ENCODE measurements at places on chromosomes 11 and 22.
A peak's percentile ranks its signal among the peaks of the same experiment; 100 is the strongest.

DNA sequence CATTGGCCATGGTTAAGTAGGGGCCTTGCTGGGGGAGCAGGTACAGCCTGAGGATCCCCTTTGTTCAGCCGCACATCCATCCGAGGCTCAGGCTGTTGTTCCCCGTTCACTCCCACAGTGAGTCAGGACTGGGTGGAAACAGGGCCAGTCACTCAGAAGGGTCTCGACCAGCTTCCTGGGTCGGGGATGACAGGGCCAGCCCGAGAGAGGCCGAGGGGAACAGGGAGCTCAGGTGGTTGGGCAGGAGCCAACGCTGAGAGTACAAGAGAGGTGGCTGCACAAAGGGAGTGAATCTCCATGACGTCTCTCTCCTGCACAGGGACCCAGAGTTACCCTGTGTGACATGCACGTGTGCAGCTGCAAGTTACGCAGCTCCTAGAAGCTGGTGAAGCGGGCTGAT is 97.2 kb upstream of the SHANK2 start:
- no peak for ATAC-seq

DNA sequence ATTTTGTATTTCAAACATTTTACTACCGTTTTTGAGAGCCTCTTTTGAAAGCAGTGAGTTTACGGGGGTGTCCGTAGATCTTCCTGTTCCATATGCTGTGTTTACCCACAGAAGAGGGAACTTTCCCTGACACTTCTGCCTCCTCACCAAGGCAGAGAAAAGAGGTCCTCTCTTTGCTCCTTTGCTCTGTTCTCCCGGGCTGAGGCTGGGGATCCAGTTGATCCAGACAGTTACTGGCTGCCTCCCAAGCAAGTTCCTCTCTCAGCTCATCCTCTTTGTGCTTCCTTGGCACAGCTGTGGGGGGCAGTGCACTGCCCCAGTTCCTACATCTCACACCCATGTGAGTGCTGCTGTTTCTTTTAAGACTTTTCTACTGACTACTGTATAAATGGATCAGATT is 813.7 kb downstream of the NTM start:
- no peak for ATAC-seq

- no peak for ATAC-seq
These were observed 69.7 kb upstream of the PRDM11 start for GRCh38 chr11:45076761-45077160.

DNA sequence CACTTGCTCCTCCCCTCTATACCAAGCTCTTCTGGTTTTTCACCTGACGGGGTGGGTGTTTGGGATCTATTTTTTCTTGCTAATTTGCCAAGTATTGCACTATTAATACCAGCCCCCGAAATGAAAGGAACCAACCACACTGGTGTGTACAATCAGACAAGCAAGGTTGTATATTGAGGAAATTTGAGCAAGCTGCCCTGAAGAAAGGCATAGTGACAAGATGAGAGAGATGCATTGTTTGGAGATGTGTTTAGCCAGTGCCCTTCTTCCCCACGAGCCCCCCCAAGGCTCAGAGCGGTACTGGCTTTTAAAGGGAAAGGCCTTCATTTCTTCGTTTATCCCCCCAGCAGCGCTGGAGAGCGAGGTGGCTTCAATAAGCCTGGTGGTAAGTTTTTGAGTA is 15.2 kb upstream of the GAS2L1 start:
- peak; percentile 17 for ATAC-seq

DNA sequence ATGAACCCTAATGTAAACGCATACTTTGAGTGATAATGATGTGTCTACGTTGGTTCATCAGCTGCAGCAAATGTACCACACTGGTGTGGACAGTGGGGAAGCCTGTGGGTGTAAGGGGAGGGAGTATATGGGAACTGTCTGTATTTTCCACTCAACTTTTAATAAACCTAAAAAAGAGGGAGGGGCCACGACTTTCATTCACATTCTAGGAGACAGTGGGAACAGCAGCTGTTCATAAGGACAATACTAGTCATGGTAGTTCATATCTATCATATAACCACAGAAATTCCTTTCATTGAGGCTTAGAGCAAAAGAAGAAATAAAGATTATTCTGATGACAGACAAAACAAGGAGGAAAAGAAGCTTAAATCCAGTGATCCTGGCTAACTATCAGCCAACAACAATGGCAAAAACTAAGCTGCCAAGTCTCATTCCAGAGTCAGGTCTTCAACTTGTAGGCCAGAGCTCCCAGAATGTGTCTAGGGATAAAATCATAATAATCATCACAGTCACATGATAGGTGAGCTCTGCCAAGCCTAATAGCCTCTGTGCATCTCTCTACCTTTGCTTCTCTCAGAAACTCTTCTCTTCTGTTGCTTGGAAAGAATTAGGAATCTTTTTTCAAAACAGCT is 59.4 kb upstream of the CHRM4 start:
- ATAC-seq = peak; percentile 63

- peak; percentile 35 for ATAC-seq
These were observed 407.8 kb downstream of the ETS1 start for GRCh38 chr11:128179512-128179911.

- ATAC-seq = no peak
These were observed 20.2 kb upstream of the FEZ1 start for GRCh38 chr11:125516245-125516644.

DNA sequence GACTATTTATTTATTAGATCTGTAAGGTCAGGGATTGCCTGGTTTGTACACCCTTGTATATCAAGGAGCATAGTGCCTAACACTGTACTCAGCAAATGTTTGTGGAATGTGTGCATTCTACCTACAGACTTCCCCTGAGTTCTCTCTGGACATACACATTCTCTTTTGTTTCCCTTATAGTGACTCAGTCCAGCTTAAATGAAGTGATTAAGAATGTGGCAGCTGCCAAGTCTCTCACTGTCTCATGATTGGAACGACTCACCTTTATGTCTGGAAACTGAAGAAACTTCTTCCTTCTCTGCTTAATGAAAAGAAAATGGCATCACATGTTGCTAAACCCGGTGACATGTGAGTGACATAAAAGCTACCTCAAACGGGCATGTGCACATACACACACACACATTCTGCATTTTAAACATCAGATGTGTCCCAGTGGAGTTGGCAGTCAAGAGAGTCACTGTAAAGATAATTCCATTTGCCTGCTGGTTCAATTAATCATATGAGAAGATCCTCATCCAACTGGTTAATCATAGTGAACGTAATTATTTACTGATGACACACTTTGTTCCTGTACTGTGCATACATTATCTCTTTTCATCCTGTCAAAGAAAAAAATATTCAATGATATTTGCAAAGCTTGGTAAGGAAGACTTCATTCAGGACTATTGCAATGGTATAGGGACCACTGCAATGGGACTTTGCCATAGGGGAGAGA is 42.8 kb downstream of the GLYAT start:
- ATAC-seq = no peak

GRCh38 chr22:50204571-50204970 is 3.8 kb downstream of the SELENOO start:
- ATAC-seq = no peak

GRCh38 chr11:122365610-122366360 is 249.8 kb upstream of the BLID start:
- no peak for ATAC-seq

DNA sequence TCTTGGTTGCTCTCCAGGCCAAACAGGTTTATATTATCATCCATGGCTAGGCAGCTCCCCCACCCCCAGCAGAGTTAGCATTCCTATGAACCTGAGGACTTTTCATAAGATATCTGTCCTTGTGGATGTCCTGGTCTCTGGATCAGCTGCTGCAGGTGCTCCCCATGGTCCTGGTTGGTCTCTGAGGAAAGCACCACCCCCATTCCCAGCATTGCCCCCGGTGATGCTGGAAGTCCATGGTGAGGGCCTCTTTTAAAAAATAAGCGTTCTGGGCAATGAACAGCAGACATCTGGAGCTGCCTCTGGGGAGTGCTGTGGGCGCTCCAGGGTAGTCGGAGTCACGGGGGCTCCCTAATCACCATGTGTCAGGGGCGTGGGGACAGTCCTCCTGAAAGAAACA is 26.6 kb downstream of the DKK3 start:
- ATAC-seq = no peak

DNA sequence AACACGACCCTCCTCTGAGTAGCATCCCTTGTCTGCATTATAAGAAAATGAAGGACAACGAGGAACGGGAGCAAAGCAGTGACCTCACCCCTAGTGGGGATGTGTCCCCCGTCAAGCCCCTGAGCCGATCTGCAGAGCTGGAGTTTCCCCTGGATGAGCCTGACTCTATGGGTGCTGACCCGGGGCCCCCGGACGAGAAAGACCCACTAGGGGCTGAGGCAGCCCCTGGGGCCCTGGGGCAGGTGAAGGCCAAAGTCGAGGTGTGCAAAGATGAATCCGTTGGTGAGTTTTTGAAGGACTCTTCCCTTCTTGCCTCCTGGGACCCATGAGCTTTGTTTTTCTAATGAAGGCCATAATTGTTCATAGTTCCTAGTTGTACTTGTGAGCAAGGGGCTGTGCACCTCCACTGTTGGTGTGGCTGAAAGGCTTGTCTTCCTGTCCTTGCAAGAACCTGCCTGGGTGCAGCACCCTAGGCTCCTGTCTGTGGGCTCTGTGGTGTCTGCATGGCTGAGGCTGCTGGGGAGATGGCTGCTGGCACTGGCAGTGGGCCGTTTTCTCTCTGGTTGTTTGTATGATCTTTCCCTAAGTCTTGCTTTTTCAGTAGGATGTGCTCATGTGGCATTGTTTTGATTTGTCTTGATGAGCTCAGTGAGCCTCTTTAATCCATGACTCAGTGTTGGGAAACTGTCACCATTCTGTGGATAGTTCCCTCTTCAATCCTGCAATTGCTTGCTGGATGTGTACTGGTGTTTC is 10.1 kb downstream of the DGCR8 start:
- no peak for ATAC-seq

DNA sequence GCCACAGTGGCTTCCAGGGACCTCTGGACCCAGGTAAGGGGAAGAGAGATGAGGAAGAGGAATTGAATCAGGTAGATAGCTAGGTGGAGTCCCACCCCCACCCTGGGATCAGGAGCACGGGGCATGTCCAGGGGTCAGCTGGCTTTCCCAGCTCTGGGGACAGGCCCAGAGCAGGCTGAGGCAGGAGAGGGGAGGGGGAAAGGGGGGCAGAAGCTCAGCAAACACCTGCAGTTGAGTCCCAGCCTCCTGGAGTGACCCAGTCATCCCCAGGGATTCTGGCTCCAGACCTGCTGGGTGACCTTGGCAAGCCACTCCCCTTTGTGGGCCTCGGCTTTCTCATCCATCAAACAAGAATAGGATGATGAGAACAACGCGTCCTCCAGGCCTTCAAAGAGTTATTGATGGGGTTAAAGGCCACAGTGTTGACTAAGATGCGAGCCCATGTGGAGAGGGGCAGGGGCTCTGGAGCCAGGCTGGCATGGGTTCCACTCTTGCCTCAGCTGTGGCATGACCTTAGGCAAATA is 16.0 kb downstream of the STARD10 start:
- ATAC-seq = no peak

- ATAC-seq = no peak
These were observed 145.7 kb upstream of the TEAD1 start for GRCh38 chr11:12528487-12528886.

DNA sequence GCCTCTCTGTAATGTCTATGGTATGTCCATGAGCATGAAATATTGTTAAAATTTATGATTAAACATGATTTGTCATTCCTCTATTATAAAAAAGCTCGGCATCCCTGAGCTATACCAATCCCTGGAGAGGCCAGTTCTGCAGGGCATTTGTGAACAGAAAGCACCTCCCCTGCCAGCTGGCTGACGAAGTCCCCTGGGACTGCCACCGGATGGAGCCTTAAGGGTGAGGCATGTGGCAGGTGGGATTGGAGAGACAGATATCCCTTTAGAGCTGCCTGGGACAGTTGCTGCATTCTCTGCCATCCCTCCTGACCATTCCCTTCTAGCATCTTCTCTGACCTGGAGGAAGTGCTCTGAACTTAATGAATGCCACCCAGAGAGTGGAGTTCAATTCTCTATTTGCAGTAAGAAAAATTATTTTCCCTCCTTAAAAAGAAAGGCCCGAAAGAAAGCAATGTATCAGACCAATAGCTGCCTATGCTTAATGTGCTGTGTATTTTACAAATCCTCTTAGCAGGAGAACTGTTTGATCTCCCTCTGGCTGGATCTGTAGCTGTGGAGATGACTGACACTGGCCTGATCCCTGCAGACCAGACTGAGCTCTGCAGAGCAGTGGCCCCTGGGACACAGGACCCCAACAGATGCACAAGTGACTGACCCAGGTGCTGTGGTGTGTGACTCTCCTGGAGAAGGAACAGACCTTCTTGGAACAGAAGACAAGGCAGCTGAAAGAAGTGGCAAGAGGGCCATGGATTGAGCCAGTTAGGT is 219.0 kb upstream of the NAV2 start:
- ATAC-seq = no peak

GRCh38 chr11:119608201-119608600 is 120.8 kb downstream of the NECTIN1 start:
- ATAC-seq = no peak

DNA sequence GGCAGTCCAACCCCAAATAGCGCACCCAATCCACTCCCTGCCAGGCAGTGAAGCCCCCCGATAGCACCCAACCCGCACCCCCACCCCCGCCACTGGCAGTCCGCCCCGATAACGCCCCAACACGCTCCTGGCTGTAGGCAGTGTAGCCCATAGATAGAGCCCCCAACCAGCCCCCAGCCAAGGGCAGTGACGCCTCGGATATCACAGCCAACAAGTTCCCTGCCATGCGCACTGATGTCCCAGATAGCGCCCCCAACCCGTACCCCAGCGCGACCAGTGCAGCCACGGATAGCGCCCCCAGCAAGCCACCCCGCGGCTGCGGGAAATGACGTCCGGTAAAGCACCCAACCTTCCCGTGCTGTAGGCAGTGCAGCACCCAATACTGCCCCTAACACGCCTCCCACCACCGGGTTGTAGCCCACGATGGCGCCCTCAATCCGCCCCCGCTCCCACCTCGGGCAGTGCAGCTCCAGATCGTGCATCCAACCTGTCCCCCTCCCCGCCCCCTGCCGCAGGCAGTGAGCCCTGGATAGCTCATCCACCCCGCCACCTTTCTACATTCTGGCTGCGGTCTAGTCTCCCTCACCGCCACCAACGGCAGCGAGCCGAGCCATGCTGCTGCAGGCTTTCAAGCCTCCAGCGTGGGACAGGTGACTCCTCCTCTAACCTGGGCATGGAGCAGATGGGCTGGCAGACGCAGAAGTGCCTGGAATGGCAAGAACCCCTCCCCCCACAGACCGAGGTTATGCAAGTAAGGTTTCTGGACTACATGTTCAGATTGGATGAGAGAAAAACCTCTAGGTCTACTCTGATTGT is 625 bp downstream of the RFPL2 start:
- ATAC-seq = peak; percentile 29
